ENCODE measurements at places on chromosomes 7 and 10.

GRCh38 chr10:70234668-70235447 lies 1.6 kb upstream of the PPA1 start:
- DNase-seq: no peak

DNA sequence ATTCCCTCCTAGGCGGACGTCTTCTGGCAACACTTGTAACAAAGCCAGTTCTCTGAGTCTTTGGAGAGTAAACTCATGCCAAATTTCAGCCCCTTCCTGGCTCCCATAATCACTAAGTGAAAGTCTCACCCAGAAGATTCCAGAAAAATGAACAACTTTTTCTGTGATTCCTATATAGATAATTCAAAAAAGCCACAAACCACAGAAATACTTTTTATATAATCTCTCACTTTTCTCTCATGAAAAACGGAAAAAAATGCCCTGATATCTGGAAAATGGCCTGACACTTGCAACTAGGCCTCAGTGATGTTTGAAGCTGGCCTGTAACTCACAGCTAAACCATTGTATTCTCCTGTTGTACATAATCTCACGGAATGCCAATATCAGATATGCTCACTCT lies 296.2 kb downstream of the HTR7 start:
- no peak for DNase-seq

GRCh38 chr7:34727464-34727995 lies 69.5 kb downstream of the NPSR1 start:
- no peak for DNase-seq

DNA sequence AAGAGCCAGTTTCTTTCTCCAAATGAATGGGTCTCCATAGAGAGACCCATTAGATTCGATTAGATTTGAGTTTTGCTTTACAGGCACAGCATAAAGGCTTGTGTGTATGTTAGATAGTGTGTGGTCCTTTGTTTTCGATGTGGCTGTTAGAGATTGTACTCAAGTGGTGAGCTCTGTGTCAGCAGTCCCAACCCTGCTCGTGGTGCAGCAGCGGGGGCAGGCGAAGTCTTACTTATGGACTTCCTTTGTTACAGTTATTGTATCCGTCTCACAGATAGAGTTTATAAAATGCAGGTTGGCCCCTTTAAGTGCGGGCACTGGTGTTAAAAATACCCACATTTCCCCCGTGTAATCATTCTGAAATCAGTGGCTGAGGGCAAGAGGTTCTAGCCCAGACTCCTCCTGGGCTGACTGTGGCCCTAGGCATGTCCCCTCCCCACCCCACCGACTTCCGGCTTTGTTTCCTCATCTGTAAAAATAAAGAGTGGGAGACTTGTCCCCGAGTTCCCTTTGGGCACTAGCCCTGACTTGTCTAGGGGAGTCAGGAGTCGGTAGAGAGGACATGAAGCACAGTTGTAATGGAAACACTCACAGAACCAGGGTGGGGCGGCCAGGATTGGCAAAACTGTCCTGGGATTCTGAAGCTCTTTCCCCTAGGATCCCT lies 28.6 kb downstream of the MTURN start:
- DNase-seq: no peak

DNA sequence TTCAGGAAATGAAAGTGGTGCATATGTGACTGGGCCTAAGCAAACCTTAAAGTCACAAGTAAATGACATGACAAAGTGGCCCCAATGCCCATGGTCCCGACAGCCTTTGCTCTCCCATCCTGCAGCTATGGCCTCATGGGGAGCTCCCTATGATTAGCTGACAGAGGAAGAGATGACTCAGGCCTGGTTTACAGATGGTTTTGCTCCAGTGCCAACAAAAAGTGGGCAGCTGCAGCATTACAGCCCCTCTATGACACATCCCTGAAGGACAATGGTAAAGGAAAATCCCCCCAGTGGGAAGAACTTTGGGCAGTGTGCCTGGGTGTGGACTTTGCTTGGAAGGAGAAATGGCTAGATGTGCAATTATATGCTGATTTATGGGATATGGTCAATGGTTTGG lies 105.1 kb upstream of the ADCY1 start:
- DNase-seq: no peak

DNA sequence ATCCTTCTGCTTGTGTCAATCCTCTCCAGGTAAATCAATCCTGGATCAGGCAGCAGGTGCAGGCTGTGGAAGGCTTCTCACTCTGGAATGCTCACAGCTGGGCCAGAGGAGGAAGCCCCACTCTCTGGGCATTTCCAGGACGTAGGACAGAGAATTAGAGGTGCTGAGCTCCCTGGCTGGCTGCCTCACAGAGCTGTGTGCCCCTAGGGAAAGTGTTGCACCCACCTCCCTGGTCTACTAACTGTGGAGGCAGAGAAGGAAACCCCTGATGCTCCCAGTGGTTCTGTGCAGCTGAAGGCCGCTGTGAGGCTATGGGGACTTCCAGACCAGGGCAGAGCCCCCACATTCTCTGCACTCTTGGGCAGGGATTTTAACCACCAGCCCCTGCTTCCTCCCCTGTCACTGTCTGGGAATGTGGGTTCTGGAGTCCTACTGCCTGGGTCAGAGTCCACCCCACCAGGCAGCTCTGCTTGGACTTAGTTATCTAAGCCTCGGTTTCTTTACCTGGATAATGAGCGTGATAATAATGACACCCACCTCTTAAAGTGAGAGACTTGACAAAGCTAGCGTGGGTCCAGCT lies 73.5 kb upstream of the EEPD1 start:
- no peak for DNase-seq

- DNase-seq: no peak
Observed at GRCh38 chr7:3575753-3576531, 274.9 kb downstream of the SDK1 start.

- DNase-seq: no peak
Observed at GRCh38 chr10:33273295-33274002, 61.0 kb downstream of the NRP1 start.

DNA sequence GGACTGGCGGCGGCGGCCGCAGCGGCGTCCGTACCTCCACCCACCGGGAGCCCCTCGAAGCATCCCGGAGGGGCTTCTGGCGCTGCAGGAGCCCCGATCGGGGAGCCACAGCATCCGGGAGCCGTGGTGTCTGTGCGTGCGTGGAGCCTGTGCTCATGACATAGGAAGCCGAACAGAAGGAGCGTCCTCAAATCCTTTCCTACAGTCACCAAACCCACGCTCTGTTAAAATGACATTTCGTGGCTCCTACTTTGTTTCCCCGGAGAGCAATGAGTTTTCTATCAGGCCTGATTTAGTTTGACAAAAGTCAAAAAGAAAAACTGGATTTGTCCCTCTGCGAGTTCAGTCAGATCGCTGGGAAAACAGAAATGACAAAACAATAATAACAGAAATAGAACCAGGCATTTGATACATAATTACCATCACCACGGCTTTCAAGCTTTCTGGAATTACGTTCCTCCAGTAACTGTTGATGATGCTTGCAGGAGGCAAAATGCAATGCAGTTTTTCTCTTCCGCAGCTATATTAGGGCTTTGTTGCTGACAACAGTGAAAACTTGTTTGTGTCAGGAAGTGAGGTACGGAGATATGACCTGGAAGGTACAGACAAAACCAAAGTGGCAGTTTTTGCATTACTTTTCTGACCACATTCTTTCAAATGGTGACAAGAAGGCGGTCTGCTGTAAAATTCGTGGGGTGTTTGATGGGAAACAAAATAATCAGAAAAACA lies 219.3 kb upstream of the MKLN1 start:
- peak; percentile 47 for DNase-seq

GRCh38 chr7:150322833-150323681 lies at the start of the genes ACTR3C and LRRC61:
ACTR3C (minus strand) TSS chr7:150323545; CDS start chr7:150295296, 28,249 bp downstream.
LRRC61 (plus strand) TSS chr7:150323355; CDS start chr7:150336862, 13,507 bp downstream.
- DNase-seq: no peak

GRCh38 chr10:132924046-132924952 lies 18.1 kb downstream of the CFAP46 start:
- DNase-seq: no peak

DNA sequence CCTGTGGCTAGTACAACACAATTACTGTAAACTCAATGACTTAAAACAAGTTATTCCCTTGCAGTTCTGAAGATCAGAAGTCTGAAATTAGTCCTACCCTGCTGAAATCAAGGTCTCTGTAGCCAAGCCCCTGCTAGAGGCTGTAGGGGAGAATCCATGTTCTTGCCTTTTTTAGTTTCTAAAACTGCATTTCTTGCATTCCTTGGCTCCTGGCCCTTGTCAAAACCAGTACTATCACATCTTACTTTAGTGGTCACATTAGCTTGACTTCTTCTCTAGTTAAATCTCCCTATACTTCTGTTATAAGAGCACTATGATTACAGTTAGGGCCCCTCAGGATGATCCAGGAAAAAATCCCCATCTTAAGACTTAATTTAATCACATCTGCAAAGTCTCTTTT lies 567.0 kb downstream of the GFRA1 start:
- DNase-seq: no peak

GRCh38 chr7:127582361-127582760 lies 3.0 kb downstream of the GCC1 start:
- DNase-seq: no peak

DNA sequence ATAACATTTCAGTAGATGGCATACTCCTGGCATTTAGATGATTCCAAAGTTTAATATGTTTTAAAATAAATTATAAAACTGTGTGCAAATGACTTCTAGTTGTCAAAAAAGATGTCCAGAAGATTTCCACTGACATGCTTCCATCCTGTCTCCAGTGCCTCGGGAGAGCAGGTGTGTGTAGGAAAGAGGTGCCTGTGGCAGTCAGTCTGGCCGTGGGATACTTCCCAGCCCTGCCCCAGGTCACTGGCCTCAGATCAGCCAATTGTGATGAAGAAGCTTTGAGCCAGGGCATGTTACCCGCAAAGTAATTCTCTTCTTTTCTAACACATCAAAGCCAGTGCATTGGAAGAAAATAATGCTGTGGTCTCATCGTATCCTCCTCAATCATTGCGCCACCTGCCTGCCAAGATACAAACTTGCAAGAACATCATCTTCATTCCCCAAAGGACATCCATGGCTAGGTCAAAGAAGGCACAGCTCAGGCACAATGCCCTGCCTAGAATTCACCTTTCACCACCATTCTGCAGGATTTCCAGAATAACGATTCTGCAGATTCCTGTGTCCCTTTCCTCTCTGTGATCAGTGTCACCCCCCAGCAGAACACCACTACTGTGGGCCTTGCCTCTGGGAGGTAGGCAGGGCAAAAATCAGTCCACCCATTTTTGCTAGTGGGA lies 6.3 kb upstream of the KCNMA1 start:
- DNase-seq: no peak

DNA sequence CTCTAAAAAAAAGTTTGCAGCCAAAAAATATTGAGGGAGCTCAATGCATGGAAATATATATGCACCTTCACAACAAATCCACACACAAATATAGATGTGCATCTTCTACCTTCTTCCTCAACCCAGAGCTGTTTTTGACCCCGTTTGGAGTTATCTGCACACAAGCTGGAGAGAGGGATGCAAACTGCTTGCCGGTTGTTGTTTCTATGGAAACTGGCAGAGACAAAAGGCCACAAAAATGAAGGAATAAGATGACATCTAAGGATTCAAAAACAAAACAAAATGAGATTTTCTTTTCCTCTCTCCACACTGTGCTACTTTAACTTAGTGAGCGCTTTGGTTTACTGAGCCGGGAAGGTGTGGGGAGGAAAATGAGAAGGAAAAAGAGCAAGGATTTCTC lies 210.2 kb upstream of the AGK start:
- DNase-seq: no peak

- DNase-seq: no peak
Observed at GRCh38 chr7:80439894-80440821, 71.7 kb downstream of the GNAT3 start.

GRCh38 chr7:158108646-158109293 lies 478.9 kb downstream of the PTPRN2 start:
- DNase-seq: no peak

- no peak for DNase-seq
Observed at GRCh38 chr7:213324-213993, 21.1 kb downstream of the FAM20C start.

DNA sequence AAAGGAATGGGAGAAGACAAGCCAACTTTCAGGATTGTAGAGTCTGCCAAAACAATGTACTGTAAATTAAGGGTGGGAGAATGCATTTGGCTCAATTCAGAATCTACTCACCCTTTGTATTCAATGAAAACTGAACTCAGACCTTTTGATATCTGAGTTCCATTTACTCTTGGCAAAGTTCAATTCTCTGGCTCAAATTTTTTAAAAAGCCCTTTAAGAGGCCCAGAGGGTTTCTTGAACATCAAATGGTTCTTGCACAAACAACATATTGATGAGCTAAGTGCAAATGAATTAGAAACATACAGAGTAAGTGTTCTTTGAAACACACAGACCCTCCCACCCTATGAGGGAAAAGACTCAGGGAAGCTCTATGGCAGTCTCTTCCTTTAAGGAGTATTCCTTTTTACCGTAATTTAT lies 5.2 kb upstream of the XPNPEP1 start:
- no peak for DNase-seq

- no peak for DNase-seq
Observed at GRCh38 chr7:130899638-130900401, 165.8 kb upstream of the KLF14 start.

DNA sequence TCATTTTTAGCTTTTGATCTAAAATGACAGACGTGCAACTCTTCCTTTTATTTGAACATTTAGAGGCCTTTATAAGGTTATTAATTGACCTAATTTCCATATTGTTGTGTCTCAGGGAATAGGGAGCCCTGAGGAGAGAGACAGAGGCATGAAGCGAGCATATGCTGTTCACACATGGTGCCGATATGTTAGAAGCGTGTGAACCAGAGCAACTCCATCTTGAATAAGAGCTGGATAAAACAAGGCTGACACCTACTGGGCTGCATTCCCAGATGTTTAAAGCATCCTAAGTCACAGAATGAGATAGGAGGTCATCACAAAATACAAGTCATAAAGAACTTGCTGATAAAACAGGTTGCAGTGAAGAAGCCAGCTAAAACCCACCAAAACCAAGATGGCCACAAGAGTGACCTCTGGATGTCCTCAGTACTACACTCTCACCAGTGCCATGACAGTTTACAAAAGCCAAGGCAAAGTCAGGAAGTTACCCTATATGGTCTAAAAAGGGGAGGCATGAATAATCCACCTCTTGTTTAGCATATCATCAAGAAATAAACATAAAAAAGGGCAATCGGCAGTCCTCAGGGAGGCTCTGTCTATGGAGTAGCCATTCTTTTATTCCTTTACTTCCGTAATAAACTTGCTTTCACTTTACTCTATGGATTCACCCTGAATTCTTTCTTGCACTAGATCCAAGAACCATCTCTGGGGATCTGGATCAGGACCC lies 80.1 kb downstream of the SEC61G start:
- DNase-seq: no peak

GRCh38 chr7:29977886-29978651 lies 11.5 kb downstream of the SCRN1 start:
- no peak for DNase-seq

GRCh38 chr7:18225067-18225466 lies 197.4 kb upstream of the PRPS1L1 start:
- DNase-seq: no peak

DNA sequence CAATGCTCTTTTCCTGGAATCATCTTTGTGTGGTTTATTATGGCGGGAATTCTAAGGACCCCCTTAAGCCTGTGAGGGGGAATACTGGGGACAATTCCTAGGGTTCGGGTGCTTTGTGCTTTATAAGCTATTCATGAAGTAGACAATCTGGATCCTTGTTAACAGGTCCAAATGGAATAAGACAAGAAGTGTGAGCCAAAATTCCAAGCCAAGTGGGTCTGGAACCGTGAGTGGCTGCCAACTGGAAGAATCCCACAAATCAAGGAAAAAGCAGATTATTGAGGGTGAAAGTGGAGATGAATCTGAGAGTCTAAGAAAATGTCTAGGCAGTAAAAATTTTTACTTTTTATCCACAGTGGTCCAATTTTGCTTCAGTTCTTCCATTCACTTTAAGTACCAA lies 136.8 kb downstream of the MDFIC start:
- DNase-seq: no peak

GRCh38 chr10:131737543-131738395 lies 163.0 kb upstream of the PPP2R2D start:
- no peak for DNase-seq

Measured in T-helper 1 cell (primary cell).